Renal cortical epithelial cell (primary cell): ENCODE measurements at places on chromosomes 2 and 18. TPM values are rescaled to one million over a fixed set of nuclear protein-coding genes. Genes with fewer than 3 reads are reported as not detected.
A peak's percentile ranks its signal among the peaks of the same experiment; 100 is the strongest.

CXCR1 gene
- total RNA-seq: not detected in 2 replicates

TBR1 gene
- under 0.01 TPM in 1 of 2 replicates, not detected in the other for total RNA-seq

DNA sequence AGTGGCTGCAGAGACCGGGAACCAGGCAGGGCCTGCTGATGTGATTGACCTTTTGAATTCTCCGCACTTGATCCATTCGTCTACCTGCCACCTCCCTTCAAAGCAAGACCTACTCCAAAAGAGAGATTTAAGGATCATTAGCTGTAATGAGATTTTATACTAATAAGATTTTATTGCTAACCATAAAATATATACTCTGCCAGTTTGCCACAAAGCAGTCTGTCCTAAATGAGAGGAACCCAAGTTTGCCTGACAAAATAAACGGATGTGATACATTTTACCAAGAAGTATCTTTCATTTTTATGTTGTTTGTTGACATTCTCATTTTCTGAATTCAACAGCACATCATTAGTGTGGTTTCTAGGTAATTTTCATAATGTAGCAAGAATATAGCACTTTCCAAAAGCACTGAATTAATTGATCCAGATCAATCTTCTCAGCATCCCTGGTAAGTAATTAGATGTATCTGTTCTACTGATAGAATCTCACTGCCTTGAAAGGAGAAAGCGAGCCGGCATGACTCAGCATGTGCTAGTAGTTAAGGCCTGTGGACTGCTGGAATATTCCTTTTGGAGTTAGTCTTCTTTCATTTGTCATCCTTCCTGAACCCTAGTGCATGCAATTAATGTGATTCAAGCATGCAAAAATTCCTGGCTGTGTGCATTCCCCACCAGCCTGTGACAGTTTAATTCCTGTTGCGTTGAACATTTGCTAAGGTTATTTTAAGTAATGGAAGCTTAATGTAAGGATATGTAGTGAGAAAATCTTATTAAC lies 128.5 kb downstream of the ARL6IP6 start:
- peak; percentile 20 for DNase-seq

- peak; percentile 38 for DNase-seq
Measured at GRCh38 chr2:226403369-226403768, 396.3 kb downstream of the IRS1 start.

DNA sequence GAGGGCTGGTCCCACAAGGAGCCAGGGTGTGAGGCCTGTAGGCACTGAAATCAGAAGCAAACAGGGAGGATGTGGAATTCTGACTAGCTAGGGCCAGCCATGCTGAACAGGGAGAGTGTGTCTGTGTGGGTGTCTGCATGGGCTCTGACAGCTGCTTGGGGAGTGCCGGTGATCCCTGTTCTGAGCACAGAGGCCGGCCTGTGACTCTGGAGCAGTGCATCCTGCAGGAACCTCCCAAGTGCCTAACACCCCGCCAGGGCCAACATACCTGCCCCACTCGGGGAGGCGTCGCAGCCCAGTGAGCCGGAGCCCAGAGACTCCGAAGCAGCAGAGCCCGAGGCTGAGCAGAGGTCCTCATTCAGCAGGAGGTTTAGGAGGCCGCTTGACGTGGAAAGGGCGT lies 11.5 kb upstream of the HES6 start:
- no peak for DNase-seq

GRCh38 chr18:58497845-58498244 lies 131.0 kb downstream of the ALPK2 start:
- DNase-seq: no peak

DNA sequence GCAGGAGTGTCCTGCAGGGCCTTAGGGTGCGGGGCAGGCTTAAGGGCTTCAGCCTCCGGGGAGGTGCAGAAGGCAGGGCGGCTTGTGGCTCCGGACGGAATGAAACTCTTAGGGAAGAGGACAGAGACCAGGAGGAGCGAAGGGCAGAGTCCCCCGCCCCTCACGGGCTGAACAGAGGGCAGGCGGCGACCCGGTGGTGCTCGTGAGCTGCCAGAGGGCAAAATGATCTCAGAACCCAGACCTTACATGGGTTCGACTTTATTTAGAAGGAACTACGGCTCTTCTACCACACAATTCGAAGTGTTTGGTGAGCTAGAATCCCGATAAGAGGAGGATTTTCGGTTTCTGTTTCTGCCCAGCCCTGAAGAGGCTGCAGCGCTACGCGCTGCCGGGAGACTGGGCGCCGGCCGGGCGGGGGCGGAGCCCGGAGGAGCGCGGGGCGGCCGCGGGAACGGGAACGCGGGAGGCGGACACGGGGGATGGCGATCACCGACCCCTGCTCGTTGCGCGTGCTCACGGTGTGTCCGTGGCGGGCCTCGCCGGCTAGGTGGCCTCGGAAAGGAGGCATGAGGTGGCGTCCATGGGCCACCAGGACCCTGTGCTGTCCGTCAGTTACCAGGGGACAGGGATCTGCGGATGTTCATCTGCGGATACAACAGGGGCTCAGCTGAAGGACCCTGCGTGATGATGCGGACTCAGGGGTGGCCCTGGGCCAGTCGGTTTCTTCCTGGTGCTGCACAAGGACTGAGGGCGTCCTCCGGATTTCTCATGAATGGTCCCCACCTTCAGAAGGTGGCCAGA lies 4.2 kb upstream of the SP100 start:
- peak; percentile 49 for DNase-seq

- DNase-seq: no peak
Measured at GRCh38 chr2:181268174-181268867, 188.9 kb upstream of the ITGA4 start.

DNA sequence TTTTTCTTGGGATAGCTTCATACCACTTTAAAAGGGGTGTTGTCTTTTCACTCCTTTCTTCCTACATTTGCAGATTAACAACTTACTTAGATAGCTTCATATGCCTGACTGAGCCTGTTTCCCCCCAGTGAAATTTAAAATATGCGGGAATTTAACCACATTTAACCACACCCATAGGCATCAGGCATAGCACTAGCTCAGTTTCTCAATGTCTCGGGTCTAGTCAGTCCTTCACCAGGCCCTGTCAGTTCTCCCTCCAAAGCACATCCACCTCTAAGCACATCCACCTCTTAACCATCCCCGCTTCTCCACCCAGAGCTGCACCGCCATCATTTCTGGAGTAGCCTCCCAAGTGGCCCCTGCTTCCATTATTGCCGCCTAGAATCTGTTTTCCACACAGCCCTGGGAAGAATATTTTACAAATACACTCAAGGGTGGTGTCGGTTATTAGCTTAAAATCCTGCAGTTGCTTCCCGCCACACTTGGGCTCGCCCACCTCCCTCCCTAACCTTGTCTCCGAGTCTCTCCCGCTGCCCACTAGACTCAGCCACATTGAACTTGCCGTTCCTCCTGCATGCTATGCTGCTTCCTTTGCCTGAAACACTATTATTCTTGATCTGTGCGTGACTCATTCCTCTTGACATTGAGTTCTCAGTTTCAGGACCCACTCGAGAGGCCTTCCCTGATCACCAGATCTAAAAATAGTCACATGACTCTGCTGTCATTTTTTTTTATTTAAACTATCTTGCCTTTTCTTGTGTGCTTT lies 68.3 kb downstream of the SPTBN1 start:
- peak; percentile 92 for DNase-seq

- DNase-seq: no peak
Measured at GRCh38 chr2:201139836-201140604, 24.1 kb downstream of the CFLAR start.
